NCI-H510A (cell line): ENCODE measurements at places on chromosomes 4 and X.

GRCh38 chrX:47222751-47223350, 4.4 kb downstream of the CDK16 start:
- no peak for DNase-seq

GRCh38 chrX:55716937-55717336, 612 bp upstream of the RRAGB start:
- DNase-seq = no peak

- DNase-seq = no peak
Observed at GRCh38 chr4:142721187-142721586, 124.9 kb downstream of the INPP4B start.

- no peak for DNase-seq
Observed at GRCh38 chr4:154305616-154306015, 186.0 kb downstream of the DCHS2 start.

DNA sequence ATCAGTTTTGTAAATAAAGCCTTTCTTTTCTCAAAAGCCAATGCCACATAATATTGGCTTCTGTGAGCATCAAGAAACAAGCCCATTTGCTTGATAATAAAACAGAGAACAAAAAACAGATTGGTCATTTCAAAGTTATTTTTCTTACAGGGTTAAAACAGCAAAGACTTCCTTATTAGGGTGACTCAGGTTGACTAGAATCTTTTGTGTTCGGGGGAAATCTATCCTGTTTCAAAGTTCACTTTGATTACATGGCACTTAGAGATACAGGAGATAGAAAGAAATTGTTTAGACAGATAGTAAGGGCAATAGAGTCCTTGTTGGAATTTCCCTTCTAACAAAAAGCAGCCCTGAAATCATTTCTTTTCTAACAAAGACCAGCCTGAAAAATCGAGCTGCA, 170.0 kb upstream of the GLRA2 start:
- no peak for DNase-seq
